ENCODE measurements at places on chromosomes 6 and 20.
A peak's percentile ranks its signal among the peaks of the same experiment; 100 is the strongest.

DNA sequence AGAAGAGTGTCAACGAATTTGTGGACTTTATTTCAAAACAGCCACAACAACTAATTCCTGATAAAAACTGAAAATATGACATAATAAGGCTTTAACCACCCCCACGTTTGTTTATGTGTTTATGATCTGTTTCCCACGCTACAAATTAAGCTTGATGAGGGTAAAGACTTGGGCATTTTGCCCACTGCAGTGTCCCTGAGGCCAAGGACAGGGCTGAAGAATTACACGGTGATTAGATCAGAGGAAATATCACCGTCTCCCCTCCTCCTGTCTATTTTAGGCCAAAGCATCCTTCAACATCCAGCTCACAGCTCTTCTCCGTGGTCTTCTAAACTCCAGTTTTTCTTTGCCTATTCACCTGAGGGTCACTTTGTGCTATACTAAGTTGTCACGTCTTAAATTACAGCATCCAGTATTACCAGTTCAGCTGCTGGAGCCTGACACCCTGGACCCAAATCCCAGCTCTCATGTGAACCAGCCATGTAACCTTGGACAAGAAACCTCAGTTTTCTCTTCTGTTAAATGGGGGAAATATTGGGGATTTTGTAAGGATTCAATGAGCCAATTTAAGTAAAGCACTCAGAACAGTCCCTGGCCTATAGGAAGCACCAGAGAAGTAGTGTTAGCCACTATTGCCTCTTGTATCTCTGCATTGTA lies 15.2 kb upstream of the ARFGEF2 start:
- no peak for DNase-seq

- DNase-seq = no peak
Observed at GRCh38 chr6:11397622-11398450, 139.7 kb upstream of the TMEM170B start.

- no peak for DNase-seq
Observed at GRCh38 chr6:26415791-26416190, 13.7 kb downstream of the BTN3A1 start.

- DNase-seq = no peak
Observed at GRCh38 chr6:42390228-42390934, 61.3 kb downstream of the TRERF1 start.

DNA sequence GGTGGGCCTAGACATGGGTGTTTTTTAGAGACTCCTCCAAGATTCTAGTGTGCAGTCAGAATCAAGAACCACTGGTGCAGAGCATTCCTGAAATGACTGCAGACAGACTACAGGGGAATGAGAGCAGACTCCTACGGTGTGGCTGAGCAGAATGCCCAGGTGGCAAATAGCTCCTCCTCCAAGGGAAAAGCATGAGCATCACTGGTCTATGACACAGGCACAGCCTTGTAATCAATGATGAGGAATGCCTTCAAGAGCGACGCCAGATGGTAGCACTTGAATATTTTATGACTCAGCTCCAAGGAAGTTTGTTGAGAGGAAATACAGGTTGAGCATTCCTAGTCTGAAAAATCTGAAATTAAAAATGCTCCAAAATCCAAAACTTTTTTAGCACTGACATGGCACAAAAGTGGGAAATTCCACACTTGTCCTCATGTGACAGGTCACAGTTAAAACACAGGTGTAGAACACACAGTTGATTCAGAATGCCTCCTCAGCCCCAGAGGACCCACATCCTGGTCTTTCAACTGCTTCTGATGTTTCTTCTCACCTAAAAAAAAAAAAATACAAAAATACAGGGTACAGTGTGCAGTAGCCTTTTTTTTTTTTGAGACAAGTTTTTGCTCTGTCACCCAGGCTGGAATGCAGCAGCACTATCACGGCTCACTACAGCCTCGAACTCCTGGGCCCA lies 10.6 kb upstream of the FAM8A1 start:
- DNase-seq = peak; percentile 92

- no peak for DNase-seq
Observed at GRCh38 chr6:168238159-168238909, 81.2 kb downstream of the DACT2 start.

DNA sequence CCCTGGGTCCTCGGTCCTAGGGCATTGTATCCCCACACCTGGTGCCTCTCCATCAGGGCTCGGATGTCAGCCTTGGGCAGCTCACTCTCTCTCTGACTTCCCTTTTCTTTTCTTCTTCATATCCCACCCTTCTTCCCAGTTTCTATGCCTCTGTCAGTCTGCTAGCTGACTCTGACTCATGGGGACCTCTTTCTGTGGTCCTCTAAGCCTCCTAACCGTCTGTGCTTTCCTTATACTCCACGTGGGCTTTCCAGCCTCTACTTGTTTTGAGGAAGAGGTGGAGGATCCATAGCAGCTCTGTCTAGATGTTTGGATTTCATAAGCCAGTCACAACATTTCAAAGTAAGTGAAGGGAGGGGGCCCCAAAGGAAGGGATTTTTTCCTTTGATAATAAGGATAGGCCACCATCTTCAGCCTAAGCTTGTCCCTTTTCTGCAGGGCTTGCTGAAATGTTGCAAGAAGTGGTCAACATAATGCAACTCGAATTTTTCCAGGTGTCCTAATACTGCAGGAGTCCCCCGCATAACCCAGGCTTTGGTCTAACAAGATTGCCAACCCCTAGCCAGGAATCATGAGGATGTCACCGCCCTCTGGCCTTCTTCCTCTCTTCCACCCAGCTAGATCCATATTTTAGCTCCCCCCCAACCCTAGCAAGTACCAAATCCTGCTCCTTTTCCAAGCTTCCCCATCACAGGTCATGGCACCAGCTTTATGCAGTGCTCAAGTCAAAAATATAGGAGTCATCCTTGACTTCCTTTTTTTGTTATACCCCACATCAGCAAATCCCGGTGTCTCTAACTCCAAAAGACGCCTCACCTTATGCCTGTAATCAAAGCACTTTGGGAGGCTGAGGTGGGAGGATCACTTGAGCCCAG lies 8.7 kb upstream of the PLTP start:
- no peak for DNase-seq

DNA sequence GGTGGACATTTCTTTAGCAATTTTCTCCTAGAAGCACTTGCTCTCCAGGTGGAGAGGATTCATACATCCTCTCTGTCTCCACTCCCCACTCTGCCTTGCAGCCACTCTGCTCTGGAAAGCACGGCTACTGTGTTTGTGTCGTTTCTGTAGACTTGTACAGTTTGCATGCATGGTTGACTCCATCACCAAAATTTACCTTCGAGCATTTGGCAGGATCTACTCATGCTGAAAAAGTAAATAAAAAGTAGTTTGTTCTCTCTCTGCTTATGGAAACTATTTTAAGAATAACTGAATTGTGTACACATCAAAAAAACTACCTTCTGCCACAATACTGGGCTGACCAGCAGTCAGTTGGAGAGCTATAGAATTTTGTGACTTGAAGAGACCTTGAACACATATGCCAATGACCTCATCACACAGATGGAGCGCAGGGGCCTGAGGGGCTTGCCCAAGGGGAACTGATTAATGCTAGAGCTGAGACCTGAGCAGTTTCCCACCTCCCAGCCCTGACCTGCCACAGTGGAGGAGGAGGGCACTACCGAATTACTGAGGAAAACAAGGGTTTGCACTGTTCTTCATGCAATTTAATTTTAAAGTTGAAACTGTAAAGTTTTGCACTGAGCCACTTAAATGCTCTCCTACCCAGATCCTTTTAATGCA lies 33.7 kb upstream of the FOXQ1 start:
- no peak for DNase-seq

DNA sequence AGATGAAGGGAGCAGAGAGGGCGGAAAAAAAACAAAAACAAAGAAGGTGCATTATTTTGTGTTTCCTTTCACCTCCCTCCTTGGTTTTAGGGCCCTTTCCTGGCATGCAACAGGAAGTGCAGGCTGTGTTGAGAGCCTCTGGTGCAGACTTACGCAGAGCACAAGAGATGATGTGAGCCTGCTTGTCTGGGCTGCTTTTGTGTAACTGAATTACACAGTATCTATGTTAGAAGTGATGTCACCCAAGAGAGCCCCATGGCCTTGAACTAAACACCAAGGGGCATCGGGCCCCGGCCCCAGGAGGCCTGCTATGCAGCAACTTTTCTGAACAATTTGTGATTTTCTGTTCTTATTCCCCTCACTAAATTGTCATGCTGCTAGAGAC lies 25.5 kb downstream of the GNAS start:
- no peak for DNase-seq

GRCh38 chr20:46122071-46122470 lies 4.0 kb downstream of the CD40 start:
- no peak for DNase-seq

- DNase-seq = no peak
Observed at GRCh38 chr6:43636308-43636659, 644 bp downstream of the MAD2L1BP start.

- no peak for DNase-seq
Observed at GRCh38 chr6:11346516-11346915, 114.0 kb upstream of the NEDD9 start.
